ENCODE measurements at places on chromosomes 3 and 15.

GRCh38 chr3:41148901-41149300 lies 50.4 kb upstream of the CTNNB1 start:
- DNase-seq: no peak

GRCh38 chr3:141342386-141342785 lies 25.9 kb upstream of the ZBTB38 start:
- DNase-seq: no peak

GRCh38 chr3:36124118-36124796 lies 256.0 kb upstream of the STAC start:
- DNase-seq: peak; percentile 70

- DNase-seq: peak; percentile 96
These were observed 852 bp upstream of the BHLHE40 start for GRCh38 chr3:4978204-4978965.

DNA sequence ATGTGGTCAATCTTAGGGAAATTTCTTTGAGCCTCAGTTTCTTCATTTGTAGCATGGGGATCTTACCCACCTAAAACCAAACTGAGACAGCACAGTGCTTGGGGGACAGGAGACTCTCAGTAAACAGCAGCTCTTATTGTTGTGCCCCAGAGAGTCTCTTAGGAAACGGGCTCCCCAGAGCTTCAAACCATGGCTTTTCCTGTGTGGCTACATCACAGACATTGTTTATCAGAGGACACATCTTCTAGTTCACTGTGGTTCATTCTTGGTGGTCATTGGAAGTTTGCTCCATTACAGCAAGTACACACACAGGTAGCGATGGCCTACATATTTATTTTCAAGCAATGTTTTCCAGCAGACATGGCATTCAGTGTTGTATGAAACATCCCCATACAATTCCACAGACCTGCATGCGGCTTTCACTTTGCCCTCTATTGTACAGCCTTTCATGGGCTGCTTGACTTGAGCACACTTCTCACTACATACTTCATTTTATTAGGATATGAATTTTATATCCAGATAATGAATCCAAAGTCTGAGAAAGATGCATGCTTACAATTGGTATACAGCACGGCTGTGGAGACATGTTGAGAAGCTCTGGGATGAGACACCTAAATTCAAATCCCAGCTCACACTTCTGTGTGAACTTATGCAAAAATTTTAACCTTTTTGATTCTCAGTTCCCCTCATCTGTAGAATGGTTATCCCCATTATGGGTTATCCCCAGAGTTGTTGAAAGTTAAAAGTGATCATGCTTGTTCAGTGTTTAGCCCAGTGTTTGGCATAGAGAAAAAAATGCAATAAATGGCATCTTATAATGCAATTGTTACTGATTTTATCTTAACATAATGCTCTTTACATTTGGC lies 84.8 kb upstream of the ICE2 start:
- DNase-seq: no peak

- DNase-seq: peak; percentile 29
These were observed 33.2 kb downstream of the CBLB start for GRCh38 chr3:105835606-105836005.

GRCh38 chr3:50509715-50510114 lies 6.3 kb upstream of the CACNA2D2 start:
- no peak for DNase-seq

DNA sequence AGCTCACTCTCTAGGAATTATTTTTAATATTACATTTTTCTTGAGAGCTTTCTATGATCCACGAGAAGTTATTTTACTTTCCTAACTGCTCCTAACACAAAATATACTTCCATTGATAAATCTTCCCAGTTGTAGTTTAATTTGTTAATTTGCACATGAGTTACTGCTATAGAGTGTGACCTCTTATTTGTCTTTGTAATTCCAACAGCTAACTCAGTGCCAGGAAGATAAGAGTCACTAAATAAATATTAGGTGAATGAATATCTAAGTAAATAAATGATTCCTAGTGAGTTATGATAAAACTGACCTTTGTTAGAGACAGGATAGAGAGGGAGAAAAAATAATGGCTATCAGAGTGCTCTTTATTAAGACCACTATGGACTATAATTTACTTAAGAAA lies 319.9 kb downstream of the NAALADL2 start:
- DNase-seq: peak; percentile 39

DNA sequence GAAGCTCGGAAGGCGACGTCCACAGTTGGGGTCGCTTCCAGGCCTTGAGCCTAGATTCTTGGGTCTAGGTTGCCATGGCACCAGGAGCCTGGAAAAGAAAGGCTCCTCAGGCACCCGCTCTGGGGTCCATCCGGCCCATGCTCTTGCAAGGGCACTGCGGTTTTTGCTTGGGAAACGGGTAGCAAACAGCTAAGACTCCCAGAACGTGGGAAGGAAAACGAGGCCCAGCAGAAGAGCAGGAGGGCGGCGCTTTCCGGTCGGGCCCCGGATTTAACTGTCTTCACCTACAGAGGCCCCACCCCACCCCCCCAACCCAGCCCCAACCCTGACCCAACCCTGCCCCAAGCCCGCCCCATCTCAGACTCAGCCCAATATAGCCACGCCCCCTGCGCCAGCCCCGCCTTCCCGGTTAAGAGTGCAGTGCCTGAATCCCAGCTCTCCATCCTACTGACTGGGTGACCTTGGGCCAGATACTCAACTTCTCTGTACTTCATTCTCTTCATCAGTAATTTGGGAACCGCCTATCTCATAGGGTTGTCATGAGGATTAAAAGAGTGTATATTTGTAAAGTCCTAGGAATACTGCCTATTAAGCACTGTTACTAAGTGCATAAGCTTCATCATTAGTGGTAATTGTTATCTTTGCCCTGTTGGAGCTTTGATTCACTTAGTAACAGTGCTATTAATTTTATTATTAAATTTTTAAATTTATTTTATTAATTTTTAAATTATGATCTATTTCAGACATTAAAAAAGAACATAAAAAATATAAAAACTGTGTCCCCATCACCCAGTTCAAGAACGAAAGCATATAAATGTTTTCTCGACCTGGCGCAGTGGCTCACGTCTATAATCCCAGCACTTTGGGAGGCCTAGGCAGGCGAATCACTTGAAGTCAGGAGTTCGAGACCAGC lies 28.4 kb upstream of the SMAD6 start:
- no peak for DNase-seq

GRCh38 chr15:99925661-99926461 lies 192.6 kb upstream of the LYSMD4 start:
- peak; percentile 12 for DNase-seq

DNA sequence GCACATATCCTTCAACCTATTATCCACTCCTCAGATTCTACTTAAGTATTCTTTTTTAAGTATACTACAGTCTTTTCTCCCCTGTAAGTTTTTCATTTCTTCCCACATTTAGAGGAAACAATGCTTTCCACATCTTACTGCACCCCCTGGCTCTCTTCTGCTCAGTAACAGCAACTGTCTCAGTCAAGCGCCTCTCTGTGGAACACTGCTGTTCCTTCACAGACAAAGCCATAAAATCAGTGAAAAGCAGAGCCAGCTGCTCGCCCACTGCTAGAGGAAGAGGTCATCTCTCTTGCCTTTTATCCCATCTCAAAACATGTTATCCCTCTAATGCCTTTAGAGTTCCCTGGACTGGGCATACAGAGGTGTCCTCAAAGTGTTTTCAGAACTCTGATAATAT lies 24.8 kb downstream of the SERP1 start:
- no peak for DNase-seq

DNA sequence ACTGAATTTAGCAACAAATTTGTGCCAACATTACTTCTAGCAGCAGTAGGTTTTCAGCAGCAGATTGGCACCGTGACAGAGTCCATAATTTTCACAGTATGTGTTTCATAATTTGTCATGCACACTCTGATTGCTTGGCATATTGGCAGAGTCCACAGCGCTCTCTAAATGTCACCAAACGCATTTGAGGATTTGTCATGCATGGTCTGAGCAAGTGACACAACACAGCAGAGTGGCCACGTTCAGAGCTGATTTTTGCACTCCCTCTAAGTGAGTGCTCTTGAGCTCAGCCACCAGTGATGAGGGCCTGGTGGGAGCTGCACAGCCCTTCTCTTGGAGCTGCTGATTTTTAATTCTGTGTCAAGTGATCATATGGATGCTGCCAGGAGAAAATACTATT lies 1270.8 kb downstream of the ROBO1 start:
- DNase-seq: no peak

DNA sequence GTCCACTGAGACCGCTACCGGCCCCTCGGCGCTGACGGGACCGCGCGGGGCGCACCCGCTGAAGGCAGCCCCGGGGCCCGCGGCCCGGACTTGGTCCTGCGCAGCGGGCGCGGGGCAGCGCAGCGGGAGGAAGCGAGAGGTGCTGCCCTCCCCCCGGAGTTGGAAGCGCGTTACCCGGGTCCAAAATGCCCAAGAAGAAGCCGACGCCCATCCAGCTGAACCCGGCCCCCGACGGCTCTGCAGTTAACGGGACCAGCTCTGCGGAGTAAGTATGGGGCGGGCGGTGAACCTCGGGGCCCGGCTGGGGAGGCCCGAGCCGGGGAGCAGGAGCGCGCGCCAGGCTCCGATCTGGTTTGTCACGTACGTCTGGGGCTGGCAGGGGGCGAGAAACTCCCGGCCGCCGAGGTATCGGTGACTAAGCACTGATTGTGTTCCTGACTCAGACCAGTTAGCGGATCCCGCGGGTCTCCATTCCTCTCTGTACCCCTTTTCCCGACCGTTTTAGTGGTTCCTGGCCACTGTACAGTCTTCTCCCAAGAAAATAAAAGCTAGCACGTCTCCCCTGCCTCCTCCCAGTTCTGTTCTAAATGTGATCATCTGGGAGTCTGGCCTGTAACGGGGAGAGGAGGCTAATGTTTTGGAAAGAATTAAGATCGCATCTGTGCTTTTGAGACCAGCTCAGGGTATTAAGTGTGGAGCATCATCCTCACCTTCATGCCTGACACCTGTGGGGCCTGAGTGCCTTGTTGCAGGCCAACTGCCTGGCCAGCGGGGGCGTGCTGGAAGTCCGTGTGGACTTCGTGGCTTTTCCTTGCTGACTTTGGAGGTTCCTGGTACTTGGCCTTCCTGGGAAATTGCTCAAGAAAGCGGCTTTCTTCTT lies 691 bp downstream of the MAP2K1 start:
- DNase-seq: peak; percentile 74

- no peak for DNase-seq
These were observed 28.5 kb downstream of the ARHGEF3 start for GRCh38 chr3:56772952-56773938.

- no peak for DNase-seq
These were observed 233.7 kb downstream of the CNTN6 start for GRCh38 chr3:1326546-1326945.

DNA sequence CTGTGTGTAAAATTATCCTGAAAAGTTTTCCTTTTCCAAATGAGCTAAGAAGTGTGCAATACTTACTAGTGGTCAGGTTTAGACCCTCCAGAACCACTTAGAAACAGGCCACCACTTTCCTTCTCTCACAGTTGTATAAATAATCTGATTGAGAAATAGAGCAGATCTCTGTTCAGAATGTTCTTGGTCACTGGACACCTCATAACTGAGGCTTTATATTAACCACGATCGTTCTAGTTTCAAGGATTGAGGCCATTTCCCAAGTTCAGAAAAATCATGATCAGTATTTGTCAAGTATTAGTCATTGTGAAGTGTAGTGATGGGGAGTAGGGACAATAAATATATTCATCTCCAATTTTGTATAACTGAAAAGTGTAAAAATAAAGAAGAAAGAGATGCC lies 1.0 kb upstream of the MAP3K13 start:
- peak; percentile 50 for DNase-seq

DNA sequence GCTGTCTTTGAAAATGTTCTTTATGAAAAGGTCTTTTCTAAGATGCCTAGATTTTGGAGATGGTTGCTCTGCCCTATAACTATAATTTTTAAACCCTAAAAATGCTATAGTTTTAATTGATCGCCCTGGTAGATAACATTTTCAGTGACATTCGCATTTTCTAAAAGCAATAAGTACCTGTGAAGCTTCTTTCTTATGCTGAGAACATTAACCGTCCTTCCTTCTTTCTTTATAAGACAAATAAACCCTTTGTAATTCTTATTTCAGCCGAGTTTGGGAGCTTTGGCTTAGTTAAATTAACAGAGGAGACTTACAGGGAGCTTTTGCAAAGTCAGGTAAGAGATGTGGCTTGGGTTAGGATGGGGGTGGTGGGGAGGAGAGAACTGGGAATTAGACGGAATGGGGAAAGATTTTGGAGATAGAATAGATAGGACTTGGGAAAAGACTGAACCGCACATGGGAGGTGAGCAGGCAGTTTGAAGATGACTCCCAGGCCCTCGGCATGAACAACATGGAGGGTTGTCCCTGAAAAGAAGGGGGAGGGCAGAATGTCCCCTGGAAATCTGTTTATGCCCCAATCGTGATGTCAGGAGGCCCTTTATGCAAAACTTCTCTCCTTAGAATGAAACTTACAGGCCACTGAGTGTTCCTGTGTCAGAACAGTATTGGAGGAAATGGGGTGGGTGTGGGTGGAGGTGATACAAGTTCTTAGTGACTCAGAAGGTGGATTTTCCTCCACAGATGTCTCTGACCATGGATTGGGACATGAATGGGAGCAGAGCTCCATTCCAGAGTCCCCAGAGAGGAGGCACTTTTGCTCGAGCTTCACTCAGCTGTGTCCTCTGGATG lies 76.2 kb upstream of the LARS2 start:
- no peak for DNase-seq

DNA sequence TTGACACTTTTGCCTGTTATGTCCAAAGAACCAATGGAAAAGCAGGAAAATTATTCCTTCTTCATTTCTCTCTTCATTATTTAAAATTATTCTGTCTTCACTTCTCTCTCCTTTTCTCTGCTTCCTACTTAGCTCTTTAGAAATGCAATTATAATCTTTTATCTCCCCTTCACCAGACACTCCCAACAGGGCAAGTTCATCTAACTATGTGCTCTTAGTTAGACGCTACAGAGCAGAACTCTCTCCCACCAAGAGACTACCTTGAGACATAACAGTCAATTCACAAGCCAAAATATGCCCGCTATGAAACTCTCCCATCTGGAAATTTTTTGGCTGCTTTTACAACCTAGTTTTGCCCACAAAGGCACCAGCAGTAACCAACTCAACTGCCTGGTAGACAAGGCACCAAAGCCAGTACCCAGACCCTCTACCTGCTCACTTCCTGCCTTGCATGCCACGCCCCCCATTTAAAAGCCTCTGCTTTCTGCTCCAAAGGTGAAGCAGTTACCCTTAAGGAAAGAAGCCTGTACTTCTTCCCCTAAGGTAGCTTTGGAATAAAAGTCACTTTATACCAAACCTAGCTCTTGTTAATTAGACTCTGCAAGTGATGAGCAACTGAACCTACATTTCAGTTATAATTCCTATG lies 28.1 kb downstream of the CCRL2 start:
- DNase-seq: no peak

GRCh38 chr3:157128771-157129681 lies 30.9 kb downstream of the CCNL1 start:
- peak; percentile 94 for DNase-seq

GRCh38 chr3:191170097-191170496 lies 28.9 kb upstream of the OSTN start:
- DNase-seq: no peak

- no peak for DNase-seq
These were observed 31.3 kb downstream of the MUC20 start for GRCh38 chr3:195752066-195752465.
